ENCODE measurements at places on chromosomes 3 and 15. TPM values are rescaled to one million over a fixed set of nuclear protein-coding genes. Genes with fewer than 3 reads are reported as not detected.

The SPATA12 gene
- total RNA-seq = 0.32 TPM

GRCh38 chr3:116040152-116040551 is 405.1 kb downstream of the LSAMP start:
- DNase-seq = no peak

- no peak for DNase-seq
Observed at GRCh38 chr15:91783451-91783850, 70.1 kb upstream of the SLCO3A1 start.

DNA sequence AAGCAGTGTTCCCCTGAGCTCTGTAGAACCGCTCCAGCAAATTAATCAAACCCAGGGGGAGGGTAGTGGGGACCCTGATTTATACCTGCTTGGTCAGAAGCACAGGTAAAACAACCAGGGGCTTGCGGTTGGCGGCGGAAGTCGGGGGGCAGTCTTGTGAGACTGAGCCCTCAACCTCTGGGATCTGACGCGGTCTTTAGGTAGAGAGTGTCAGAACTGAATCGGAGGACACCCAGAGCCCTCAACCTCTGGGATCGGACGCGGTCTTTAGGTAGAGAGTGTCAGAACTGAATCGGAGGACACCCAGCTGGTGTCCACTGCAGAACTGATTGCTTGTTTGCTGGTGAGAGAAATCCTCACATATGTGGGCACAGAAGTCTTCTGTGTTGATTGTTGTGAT is 12.9 kb upstream of the PAQR5 start:
- DNase-seq = no peak

DNA sequence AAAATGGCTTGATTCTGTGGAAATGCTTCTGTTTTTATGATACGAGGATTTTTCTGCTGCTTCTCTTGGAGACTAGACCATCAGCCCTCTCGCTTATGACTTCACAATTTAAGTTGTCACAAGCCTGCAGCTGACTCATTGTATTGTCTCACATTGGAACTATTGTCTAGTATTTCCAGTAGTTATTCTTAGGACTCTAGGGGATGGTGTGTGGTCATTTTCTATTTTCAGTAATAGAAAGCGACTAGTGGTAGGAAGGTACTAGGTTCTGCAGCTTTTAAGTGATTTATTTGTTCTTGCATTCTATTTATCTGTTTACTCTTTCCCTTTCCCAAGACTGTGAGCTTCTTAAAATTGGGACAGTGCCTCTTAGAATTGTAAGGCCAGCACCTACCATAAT is 66.3 kb upstream of the CRTC3 start:
- peak; percentile 92 for DNase-seq

The UROC1 gene
- not detected for total RNA-seq

The PLSCR2 gene
- total RNA-seq = not detected

The PAK6 gene
- total RNA-seq = not detected

DNA sequence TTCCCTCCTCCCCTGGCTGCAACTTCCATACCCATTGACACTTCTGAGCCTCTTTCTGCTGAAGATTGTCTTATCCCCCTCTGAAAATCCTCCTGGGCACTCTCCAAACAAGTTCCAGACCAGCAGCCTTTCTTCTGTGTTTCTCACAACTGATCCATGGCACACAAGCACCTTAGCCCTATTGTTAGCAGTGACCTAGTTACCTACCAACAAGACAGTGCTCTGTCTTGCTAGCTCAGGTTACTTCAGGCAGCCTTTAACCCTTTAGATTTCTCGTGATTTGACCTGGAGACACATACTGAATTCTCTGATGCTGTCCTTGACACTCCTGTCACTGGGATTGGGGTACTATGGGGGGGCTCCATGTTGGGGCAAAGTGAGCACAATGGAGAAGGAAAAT is 82.1 kb downstream of the GTF2E1 start:
- no peak for DNase-seq

The FHIT gene
- total RNA-seq = 0.34 TPM

DNA sequence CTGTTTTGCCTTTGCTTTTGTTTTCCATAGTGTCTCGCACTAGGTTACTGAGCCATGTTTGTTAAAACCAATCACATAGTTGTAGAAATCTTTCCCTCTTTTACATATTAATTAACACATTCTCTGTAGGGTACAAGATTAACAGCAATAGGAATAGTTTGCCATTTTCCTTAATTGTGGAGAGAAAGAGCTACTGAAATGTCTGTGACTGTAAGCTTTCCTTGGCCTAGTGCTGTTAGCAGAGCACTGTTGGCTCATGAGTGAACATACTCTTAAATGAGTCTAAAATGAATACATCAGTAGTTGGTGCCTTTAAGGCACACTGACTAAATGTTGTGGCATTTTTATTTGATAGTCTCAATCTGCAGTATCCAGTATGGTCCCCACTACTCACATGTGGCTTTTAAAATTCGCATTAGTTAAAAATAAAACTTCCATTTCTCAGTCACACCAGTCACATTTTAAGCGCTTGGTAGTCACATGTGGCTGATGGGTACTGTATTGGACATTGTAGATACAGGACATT is 28.2 kb downstream of the CHD2 start:
- DNase-seq = no peak

DNA sequence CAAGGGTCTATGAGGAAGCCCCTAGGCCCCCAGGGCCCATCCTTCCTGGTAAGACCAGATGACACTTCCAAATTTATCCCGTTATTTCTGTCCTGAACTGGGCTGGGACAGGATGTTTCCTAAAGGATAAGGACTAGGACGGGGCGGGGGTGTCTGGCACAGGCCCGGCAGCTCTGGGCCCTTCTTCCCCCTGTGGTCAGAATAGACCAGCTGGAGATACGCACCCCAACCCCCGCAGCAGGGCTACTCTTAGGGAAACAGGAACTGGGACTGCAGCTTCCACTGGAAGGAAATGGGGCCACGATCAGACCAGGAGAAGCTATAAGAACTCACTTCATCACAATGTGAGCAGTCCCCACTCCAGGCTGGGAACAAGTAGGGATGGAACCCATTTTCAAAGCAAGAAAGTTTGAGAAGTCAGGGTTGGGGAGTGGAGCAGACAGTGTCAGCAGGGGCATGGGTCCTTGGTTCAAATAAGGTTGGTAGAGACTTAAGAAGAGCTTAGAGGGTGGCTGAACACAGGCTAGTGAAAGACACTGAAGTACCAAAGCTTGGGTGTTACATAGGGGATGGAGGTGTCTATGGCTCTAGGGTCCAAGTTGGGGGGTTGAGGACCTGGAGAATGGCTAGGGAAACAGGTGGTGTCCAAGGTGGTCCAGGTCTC is 1.1 kb downstream of the NCKIPSD start:
- DNase-seq = peak; percentile 45

- DNase-seq = peak; percentile 20
Observed at GRCh38 chr3:100882571-100882984, 110.6 kb downstream of the ABI3BP start.

- DNase-seq = no peak
Observed at GRCh38 chr3:58572013-58572633, 5.1 kb downstream of the FAM107A start.

DNA sequence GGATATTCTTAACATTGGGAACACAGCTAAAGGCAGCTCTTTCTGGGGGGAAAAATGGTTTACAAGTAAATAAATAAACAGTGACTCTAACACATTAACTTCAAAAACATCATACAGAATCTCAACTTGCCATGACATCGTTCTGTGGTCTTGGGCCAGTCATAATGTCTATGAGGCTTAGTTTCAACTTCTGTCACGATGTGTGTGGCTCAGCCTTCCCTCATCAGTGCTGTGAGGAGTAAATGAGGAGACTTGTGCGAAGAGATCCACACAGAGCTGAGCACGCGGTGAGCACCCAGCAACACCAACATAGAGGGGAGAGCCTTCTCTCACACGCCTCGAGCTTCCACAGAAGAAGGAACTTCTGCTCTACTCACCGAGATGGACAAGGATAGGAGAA is 49.0 kb downstream of the DZIP1L start:
- no peak for DNase-seq

GRCh38 chr3:184672977-184673870 is 38.6 kb downstream of the MAGEF1 start:
- no peak for DNase-seq

DNA sequence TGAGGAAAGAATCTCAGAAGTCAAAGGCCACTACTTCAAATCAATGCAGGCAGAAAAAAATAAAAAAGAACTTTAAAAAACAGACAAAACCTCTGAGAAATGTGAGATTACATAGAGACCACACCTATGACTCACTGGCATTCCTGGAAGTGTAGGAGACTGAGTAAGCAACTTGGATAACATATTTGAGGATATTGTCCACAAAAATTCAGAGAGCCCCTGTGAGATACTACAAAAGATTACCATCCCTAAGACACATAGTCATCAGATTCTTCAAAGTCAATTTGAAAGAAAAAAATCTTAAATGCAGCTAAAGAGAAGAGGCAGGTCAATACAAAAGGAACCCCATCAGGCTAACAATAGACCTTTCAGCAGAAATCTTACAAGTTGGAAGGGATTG is 887.3 kb downstream of the NTRK3 start:
- peak; percentile 98 for DNase-seq

The ZNF662 gene
- total RNA-seq = 1.3 TPM

DNA sequence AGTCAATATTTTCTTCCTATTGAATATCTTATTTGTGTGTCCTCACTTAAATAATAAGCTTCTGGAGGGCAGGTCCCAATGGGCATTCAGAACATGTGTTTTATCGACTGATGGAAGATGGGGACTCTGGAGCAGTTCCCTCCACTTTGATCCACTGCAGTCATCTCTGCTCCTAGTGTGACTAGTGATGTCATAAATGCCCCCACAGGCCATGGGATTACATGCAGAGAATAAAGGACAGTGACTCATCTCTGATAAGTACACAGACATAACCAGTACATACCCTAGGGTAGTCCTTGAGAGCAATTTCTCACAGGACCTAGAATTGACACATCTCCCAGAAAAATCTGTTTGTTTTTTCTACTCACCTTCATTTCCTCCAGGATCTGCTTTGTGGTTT is 49.4 kb upstream of the FMN1 start:
- peak; percentile 57 for DNase-seq

DNA sequence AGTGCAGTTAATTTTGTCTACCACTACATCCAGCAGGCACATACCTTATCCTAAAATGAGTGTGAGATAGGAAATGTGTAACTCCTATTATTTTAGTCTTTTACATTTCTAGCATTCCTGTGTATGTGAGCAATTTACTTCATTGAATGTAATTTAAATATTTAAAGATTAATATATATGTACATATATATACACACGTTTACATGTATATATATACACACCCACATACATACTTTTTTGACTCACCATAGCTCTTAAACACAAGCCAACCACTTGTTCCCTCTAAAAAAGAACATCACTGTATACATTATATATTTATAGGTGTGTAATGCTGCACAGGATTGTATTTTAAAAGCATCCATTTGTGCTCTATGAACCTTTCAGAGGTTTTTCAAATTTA is 425.6 kb upstream of the NECTIN3 start:
- no peak for DNase-seq

GRCh38 chr15:72288796-72289596 is 16.6 kb upstream of the PARP6 start:
- no peak for DNase-seq

The IMPG2 gene
- 0.23 TPM for total RNA-seq

DNA sequence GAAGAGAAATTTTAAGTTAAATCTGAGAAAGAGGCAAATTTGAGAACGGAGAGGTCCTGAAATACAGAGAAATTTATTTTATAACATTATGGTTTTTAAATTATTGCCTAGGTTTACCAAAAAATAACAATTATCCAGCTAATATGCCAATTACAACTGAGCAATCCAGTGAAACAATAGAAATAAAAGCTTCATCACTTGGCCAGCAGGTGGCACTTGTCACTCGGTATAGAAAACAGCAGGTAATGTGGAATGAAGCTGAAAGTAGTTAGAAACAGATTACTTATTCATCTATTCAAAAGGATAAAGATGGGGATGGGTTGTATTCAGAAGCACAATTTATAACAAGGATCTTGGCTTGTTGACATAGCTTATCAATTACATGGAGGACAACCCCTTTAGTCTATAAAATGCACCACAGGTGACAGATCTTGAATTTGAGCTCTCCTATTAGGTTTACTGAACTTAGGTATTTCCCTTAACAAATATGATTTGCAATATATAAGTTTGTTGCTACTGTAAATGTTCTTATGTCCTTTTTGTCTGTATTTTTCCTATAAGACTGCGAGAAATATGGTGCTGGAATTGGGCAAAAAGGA is 70.1 kb upstream of the GUCA1C start:
- DNase-seq = peak; percentile 19

The EPM2AIP1 gene
- total RNA-seq = 17.2 TPM

DNA sequence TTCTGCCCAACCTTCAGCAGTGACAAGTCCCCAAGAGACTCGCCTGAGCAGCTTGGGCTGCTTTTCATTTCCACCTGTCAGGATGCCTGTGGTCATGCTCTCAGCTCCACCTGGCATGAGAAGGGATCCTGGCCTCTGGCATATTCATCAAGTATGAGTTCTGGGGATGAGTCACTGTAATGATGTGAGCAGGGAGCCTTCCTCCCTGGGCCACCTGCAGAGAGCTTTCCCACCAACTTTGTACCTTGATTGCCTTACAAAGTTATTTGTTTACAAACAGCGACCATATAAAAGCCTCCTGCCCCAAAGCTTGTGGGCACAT is 3.5 kb downstream of the MYD88 start:
- no peak for DNase-seq

DNA sequence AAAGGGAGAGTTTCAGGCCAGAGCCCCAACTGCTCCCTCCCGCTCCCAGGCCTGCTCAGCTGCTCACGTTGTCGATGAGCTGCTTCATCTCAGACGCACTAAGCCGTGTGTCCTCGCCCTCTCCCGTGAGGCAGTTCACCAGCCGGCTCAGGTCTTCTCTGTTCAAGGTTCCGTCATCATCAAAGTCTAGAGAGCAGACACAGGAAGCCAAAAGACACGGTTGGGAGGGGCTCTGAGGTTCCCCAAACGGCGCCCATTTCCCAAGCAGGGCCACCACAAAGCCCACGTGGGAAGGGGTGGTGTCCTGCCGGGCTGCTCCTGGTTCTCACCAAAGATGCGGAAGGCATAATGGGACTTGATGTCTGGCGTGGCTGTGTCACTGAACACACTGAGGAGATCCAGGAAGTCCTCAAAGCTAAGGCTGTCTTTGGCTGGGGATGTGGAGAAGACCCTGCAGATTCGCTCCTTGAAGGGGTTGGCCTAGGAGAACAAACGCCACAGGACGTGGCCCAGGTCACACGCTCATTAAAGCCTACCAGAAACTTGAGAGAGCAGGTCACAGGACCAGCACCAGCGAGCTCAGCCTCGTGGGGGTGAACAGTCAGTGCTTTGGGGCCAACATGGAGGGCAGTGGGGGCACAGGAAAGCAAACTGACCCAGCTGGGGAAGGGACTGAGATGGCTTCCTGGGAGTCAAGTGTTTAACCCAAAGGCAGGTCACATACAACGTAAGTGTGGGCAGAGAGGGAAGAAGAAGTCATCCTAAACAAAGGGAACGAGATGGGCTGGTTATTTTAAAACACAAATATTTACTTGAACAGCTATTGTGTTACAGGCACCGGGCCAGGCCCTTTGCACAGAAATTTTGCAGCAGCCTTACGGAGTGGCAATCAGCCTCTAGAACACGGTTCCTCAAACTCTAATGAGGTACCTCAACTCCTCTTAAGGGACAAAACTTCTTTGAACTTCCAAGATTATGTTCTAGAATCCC is 2.4 kb downstream of the CIB1 start:
- DNase-seq = no peak
